ENCODE measurements at places on chromosomes 7 and 10. TPM values are rescaled to one million over a fixed set of nuclear protein-coding genes. Genes with fewer than 3 reads are reported as not detected.

The ERVW-1 gene
- total RNA-seq: not detected

DNA sequence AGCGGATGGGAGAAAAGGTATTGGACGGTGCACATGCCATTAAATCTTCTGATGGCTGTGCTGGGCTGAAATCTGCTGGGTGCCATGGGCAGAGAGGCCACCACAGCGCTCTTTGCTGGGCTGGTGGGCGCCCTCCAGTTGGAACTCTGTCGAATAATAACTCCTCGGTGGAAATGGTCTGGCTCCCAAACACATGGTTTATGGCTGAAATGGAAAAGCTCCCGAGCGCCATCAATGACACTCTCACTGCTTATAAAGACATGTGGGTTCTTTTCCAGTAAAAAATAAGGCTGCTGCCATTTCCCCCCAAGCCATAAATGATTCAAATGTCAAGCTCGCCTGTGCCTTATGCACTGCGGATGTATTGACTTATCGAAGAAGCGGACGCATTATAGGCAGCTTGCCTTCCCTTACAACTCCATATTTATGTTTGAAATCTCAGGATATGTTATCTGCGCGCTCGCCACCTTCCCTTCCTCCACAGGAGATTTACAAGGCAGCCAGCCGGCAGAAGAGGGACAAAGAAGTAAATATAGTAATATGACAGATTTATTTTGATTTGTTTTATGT is 239.0 kb upstream of the MKI67 start:
- no peak for DNase-seq

DNA sequence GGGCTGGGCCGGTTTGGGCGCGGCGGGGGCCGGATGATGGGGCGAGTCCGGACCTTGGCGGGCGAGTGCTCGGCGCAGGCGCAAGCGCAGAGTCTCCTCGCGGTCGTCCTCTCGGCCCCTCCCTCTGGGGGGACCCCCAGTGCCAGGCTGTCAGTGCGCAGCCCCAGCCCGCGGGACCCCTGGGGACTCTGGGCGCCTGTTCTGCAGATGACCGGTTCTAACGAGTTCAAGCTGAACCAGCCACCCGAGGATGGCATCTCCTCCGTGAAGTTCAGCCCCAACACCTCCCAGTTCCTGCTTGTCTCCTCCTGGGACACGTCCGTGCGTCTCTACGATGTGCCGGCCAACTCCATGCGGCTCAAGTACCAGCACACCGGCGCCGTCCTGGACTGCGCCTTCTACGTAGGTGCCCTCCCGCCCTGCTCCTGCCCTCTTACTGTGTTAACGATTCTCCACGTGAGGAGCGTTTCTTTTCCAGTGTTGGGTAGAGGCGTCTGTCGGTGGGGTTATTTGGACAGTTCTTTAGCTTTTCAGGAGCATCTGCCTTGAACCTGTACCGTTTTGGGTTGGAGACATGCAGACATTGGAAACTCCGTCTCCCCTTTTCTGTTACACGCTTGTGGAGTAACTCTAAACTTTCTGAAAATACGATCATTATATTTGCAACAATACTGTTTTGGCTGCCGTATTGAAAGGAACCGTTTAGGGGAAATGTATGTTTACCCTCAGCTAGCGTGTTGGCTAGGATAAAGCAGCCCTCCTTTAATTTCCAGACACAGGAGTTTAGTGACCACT is 706 bp downstream of the BUB3 start:
- no peak for DNase-seq

GRCh38 chr7:33494474-33494873 is 365.1 kb downstream of the BBS9 start:
- DNase-seq: no peak

GRCh38 chr10:79111846-79112614 is 43.3 kb downstream of the ZMIZ1 start:
- DNase-seq: no peak

The CRHR2 gene
- not detected for total RNA-seq

DNA sequence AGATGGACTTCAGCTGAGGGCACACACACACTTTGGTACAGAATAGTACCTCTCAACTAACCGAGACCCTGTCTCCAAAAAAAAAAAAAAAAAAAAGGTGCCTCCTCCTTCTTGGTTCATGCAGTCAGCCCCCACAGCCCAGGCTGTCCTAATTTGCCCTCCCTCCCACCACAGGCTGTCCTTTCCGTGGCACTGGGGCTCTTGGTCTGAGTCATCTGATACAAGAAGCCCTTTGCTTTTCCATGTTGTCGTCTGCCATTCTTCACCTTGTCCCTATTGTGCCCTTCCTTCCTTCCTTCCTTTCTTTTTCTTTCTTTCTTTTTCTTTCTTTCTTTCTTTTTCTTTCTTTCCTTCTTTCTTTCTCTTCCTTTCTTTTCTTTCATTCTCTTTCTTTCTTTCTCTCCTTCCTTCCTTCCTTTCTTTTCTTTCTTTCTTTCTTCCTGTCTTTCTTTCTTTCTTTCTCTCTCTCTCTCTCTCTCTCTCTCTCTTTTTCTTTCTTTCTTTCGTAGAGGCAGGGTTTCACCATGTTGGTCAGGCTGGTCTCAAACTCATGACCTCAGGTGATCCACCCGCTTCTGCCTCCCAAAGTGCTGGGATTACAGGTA is 96.0 kb upstream of the IKZF1 start:
- DNase-seq: no peak

The CNNM1 gene
- 16.6 TPM for total RNA-seq

The WNT16 gene
- 0.39 TPM for total RNA-seq

- DNase-seq: no peak
Measured at GRCh38 chr7:134209322-134210015, 82.3 kb downstream of the LRGUK start.

The COPG2 gene
- total RNA-seq: 26.0 TPM

The UCN3 gene
- not detected for total RNA-seq

- DNase-seq: no peak
Measured at GRCh38 chr10:125217990-125218675, 57.8 kb upstream of the CTBP2 start.

The PON1 gene
- not detected for total RNA-seq

The STAG3 gene
- 1.7 TPM for total RNA-seq

The IFIT1B gene
- not detected for total RNA-seq

- no peak for DNase-seq
Measured at GRCh38 chr10:86942441-86943315, 14.7 kb downstream of the MMRN2 start.

DNA sequence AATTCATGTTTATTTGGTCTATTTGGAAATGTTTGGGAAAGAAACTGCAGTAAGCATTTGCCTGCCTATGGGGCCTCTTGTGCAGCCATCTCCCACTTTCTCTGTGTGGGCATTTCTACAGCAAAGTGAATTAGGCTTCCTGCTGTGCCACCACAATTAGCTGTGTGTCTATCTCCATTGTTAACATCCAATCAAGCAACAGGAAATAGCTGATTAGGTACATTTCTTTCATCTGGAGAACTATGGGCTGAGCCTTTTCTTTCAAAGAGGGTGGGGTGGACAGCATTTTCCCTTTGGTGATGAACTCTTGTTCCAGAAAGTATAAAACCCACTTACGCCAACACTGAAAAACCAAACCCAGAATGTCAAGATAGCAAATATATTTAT is 640.0 kb downstream of the ACTR3B start:
- DNase-seq: no peak

- no peak for DNase-seq
Measured at GRCh38 chr7:46484906-46485305, 563.8 kb upstream of the IGFBP3 start.

The SFTPD gene
- total RNA-seq: 0.36 TPM

- no peak for DNase-seq
Measured at GRCh38 chr7:147096629-147097028, 980.0 kb downstream of the CNTNAP2 start.

DNA sequence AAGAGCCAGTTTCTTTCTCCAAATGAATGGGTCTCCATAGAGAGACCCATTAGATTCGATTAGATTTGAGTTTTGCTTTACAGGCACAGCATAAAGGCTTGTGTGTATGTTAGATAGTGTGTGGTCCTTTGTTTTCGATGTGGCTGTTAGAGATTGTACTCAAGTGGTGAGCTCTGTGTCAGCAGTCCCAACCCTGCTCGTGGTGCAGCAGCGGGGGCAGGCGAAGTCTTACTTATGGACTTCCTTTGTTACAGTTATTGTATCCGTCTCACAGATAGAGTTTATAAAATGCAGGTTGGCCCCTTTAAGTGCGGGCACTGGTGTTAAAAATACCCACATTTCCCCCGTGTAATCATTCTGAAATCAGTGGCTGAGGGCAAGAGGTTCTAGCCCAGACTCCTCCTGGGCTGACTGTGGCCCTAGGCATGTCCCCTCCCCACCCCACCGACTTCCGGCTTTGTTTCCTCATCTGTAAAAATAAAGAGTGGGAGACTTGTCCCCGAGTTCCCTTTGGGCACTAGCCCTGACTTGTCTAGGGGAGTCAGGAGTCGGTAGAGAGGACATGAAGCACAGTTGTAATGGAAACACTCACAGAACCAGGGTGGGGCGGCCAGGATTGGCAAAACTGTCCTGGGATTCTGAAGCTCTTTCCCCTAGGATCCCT is 28.6 kb downstream of the MTURN start:
- no peak for DNase-seq

The AGMO gene
- total RNA-seq: not detected

DNA sequence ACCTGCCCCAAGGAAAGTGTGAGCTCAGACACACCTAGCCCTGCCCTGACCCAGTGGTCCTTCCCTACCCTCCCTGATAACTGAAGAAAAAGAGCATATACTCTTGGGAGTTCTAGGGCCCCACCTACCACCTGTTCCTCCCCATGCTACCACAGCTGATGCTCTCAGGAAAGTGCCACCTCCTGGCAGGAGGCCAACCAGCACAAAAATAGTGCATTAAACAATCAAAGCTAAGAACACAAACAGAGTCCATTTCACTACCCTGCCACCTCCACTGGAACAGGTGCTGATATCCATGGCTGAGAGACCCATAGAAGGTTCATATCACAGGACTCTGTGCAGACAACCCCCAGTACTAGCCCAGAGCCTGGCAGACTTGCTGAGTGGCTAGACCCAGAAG is 288.6 kb upstream of the PHF14 start:
- no peak for DNase-seq

Measured in Panc1 (cell line).